Small intestine (tissue), 16 donors: ENCODE measurements at places on chromosomes 5 and 9. TPM values are rescaled to one million over a fixed set of nuclear protein-coding genes. Genes with fewer than 3 reads are reported as not detected.

The CDC25C gene
- polyA plus RNA-seq = 0.54 TPM

The PCDHGA2 gene
- 0.64 TPM for polyA plus RNA-seq

The ARRDC1 gene
- polyA plus RNA-seq = 236 TPM

The HACD4 gene
- 2.9 TPM for polyA plus RNA-seq

The SLC6A3 gene
- polyA plus RNA-seq = not detected

The INSL6 gene
- polyA plus RNA-seq = not detected

The PCDHB2 gene
- not detected for polyA plus RNA-seq

The LHX3 gene
- not detected for polyA plus RNA-seq

- no peak for DNase-seq
- no peaks in the 10 kb centered on the region for H3K36me3 ChIP-seq
- H3K27me3 ChIP-seq = no peaks in the 10 kb centered on the region
Measured at GRCh38 chr9:127222388-127223095, 42.0 kb upstream of the GARNL3 start.

- peaks cover 31% of the 10 kb centered on the region for H3K4me1 ChIP-seq
- H3K27me3 ChIP-seq = no peaks in the 10 kb centered on the region
- H3K4me3 ChIP-seq = no peak overlapping the region
- no peak overlapping the region for H3K27ac ChIP-seq
Measured at GRCh38 chr5:124980163-124980941, 233.9 kb upstream of the ZNF608 start.

DNA sequence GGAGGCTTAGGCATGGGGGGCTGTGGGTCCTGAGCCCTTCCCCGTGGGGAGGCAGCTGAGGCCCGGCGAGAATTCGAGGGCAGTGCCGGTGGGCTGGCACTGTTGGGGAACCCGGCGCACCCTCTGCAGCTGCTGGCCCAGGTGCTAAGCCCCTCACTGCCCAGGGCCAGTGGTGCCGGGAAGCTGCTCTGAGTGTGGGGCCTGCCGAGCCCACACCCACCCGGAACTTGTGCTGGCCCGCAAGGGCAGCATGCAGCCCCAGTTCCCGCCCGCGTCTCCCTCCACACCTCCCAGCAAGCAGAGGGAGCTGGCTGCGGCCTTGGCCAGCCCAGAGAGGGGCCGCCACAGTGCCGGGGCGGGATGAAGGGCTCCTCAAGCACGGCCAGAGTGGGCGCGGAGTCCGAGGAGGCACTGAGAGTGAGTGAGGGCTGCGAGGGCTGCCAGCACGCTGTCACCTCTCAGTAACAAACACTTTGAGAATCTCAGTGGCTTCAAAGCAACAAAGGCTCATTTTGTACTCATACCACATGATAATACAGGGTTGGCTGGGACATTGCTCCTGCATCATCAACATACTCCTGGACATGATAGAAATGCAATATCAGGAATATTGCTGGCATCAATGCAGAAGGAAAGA, 265.7 kb upstream of the ANKRD55 start:
- DNase-seq = no peak
- H3K4me1 ChIP-seq = peaks cover 15% of the 10 kb centered on the region
- no peak overlapping the region for H3K27ac ChIP-seq
- no peak overlapping the region for H3K4me3 ChIP-seq
- no peaks in the 10 kb centered on the region for H3K36me3 ChIP-seq

GRCh38 chr5:1152771-1153282, 41.0 kb upstream of the SLC12A7 start:
- no peaks in the 10 kb centered on the region for H3K4me1 ChIP-seq
- H3K36me3 ChIP-seq = no peaks in the 10 kb centered on the region
- H3K27ac ChIP-seq = no peak overlapping the region
- H3K4me3 ChIP-seq = no peak overlapping the region
- no peak for DNase-seq

DNA sequence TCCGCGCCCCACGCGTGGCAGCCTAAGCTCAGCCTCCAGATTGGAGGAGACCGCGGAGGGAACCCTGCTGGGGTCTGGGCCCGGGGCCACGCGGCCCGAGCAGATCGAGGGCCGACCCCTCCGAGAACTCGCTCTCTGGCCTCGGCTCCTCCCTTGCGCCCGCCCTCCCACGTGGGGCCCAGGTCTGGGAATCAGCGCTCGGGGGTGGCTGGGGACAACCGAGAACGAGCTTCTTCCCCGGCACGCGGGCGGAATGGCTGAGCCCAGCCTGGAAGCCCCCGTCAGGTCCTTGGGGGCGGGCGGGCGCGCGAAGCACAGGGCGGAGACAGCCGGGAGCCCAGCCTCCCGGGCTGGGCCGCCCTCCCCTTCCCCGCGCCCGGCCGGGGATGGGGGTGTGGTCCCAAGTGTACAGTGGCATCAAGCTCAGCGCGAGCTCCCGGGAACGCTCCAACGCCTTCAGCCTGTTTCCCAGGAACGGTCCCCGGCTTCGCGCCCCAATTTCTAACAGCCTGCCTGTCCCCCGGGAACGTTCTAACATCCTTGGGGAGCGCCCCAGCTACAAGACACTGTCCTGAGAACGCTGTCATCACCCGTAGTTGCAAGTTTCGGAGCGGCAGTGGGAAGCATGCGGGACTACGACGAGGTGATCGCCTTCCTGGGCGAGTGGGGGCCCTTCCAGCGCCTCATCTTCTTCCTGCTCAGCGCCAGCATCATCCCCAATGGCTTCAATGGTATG, at the start of gene SLC22A4:
Gene SLC22A4, plus strand, starts transcription at position 403 of the 736 bp plus-strand sequence. Its CDS starts 223 bp downstream, at position 626.
- peaks cover 6% of the 10 kb centered on the region for H3K4me1 ChIP-seq
- H3K27ac ChIP-seq = peak within 1 kb of the TSS; percentile 86
- no peaks in the 10 kb centered on the region for H3K27me3 ChIP-seq
- H3K4me3 ChIP-seq = peak within 1 kb of the TSS; percentile 72

GRCh38 chr5:79990205-79990597, 861 bp downstream of the MTX3 start:
- DNase-seq = peak; percentile 18
- peaks cover 6% of the 10 kb centered on the region for H3K36me3 ChIP-seq
- H3K4me3 ChIP-seq = peak overlapping the region; percentile 88
- H3K27me3 ChIP-seq = no peaks in the 10 kb centered on the region
- H3K4me1 ChIP-seq = peaks cover 4% of the 10 kb centered on the region

GRCh38 chr5:111513131-111513520, 791 bp upstream of the STARD4 start:
- H3K27ac ChIP-seq = peak overlapping the region; percentile 84
- DNase-seq = no peak
- no peaks in the 10 kb centered on the region for H3K4me1 ChIP-seq
- no peaks in the 10 kb centered on the region for H3K27me3 ChIP-seq
- H3K4me3 ChIP-seq = peak overlapping the region; percentile 89
- H3K36me3 ChIP-seq = no peaks in the 10 kb centered on the region

- H3K27me3 ChIP-seq = no peaks in the 10 kb centered on the region
- H3K27ac ChIP-seq = no peak overlapping the region
- no peak for DNase-seq
- H3K36me3 ChIP-seq = no peaks in the 10 kb centered on the region
Measured at GRCh38 chr5:83714810-83715209, 5.8 kb downstream of the HAPLN1 start.

GRCh38 chr5:32595118-32595517, 9.8 kb downstream of the SUB1 start:
- no peak overlapping the region for H3K4me3 ChIP-seq
- no peak for DNase-seq
- H3K27me3 ChIP-seq = no peaks in the 10 kb centered on the region
- no peaks in the 10 kb centered on the region for H3K4me1 ChIP-seq
- peaks cover 24% of the 10 kb centered on the region for H3K36me3 ChIP-seq

DNA sequence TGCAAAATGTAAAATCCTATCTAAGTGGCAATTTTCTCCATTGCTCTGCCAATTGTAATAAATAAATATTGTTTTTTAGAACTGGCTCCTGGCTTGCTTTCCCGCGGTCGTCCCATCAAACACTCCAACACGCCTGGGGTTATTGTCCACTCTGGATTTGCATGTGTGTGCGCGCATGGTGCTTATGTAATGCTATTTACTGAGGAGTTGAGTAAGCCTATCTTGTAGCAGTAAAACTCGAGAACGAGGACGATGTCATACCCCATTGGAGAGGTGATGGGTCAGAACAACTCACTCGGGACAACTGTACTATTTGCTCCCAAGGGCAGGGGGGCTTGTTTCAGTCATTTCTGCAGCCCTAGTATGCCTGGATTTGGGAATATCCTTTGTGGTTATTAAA, 220.9 kb downstream of the PAX5 start:
- DNase-seq = no peak
- peaks cover 15% of the 10 kb centered on the region for H3K27me3 ChIP-seq
- H3K4me3 ChIP-seq = no peak overlapping the region
- peaks cover 4% of the 10 kb centered on the region for H3K4me1 ChIP-seq
- H3K36me3 ChIP-seq = no peaks in the 10 kb centered on the region

DNA sequence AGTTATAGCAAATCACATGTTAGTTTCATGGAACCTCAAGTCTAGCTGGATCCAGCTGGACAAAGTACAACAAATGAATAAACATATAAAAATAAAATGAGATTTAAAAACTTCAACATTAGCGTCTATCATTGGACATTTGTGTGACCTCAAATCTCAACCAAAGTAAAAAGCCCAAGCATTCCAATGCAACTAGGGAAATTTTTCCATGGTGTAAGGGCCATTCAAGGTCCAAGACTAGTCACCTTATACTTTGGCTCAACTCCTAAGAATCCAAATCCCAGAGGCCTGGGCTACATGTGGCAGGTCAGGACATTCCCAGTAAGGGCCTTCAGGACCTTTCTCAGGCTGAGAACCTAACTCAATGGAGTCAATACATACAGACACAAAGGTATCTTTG, 137.4 kb upstream of the DMAC1 start:
- H3K27me3 ChIP-seq = no peaks in the 10 kb centered on the region
- H3K4me1 ChIP-seq = no peaks in the 10 kb centered on the region
- no peak overlapping the region for H3K4me3 ChIP-seq
- no peak for DNase-seq
- H3K36me3 ChIP-seq = no peaks in the 10 kb centered on the region
